CD8-positive, alpha-beta T cell (primary cell): ENCODE measurements at places on chromosomes 1 and 21.
A peak's percentile ranks its signal among the peaks of the same experiment; 100 is the strongest.

- no peak for DNase-seq
Observed at GRCh38 chr1:22276396-22276748, 133.5 kb upstream of the WNT4 start.

GRCh38 chr1:6373961-6374720 is 19.4 kb downstream of the ACOT7 start:
- DNase-seq, result no peak

GRCh38 chr1:179052776-179053175 is 27.1 kb downstream of the FAM20B start:
- no peak for DNase-seq

DNA sequence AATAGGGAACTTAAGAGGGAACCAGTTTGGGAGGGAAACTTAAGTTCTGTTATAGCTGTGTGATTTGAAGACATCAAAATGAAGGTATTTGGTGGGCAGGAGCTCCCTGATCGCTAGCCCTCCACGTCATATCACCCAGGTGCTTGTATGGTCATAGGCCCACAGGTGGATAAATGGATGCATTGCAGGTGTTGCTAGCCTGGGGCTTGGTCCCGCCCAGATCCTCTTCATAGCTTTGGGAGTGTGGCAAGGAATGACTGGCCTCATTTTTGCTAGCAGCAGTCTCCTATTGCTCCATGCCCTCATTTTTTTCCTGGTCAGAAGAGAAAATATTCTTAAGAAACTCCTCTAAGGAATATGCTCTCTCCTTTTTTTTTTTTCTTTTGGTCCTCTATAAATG is 11.3 kb downstream of the GNPAT start:
- DNase-seq, result no peak

- DNase-seq, result no peak
Observed at GRCh38 chr1:30783256-30783915, 25.8 kb upstream of the LAPTM5 start.

DNA sequence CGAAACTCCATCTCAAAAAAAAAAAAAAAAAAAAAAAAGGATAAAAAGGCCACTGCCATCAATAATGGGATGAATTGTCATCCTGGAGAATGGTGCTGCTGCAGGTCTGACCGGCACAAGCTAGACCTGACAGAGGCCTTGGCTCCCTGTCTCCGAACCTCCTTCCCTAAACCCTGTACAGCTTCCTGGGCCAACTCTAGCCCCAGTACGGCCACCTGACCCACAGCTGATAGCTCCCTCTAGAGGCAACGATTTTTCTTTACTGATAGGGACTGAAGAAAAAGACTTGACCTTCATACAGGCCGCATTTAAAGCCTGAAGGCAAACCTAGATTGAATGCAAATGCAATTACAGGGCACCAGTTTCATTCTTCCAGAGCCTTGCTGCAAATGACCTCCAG is 30.7 kb downstream of the NOL9 start:
- DNase-seq, result peak; percentile 22

DNA sequence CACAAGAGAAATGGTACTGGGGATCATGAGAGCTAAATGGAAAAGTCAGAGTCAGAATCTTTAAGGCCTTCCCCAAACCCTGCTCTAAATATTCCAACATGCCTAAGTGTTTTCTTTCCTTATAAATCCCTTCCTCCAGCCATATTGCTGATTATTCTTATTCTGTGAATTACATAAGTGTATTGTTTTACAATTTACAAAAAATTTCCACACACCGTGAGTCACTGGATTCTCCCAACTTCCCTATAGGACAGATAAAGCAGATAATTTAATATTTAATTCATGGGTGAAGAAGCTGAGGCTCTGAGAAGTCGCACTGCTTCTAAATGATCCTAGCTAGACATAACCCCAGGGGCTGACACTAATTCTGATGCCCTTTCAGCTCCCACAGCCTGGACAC is 243.3 kb upstream of the JUN start:
- DNase-seq, result no peak

DNA sequence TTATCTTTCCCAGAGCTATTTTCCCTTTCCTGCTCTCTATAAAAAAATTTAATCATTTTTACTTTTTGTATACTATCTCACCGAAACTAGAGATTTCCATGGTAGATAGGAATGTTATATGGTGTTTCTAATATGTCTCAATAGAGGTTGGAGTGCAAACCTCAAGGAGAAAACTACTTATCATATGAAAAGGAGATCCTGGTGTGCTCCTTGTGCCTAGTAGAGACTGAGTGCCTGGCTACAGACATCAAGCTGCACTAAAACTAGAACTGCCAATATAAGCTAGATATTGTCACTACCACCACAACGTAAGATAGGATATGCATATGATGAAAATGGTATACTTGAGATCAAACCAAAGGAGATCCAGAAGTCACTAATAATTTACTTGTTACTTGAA is 67.0 kb downstream of the RGS18 start:
- DNase-seq, result no peak

GRCh38 chr1:118148034-118148433 is 37.0 kb downstream of the SPAG17 start:
- no peak for DNase-seq

- no peak for DNase-seq
Observed at GRCh38 chr1:197225611-197226010, 42.4 kb upstream of the CRB1 start.

GRCh38 chr21:14878971-14879370 is 185.8 kb downstream of the NRIP1 start:
- no peak for DNase-seq

- DNase-seq, result no peak
Observed at GRCh38 chr1:30058970-30059369, 664.4 kb downstream of the MATN1 start.

- no peak for DNase-seq
Observed at GRCh38 chr1:76303340-76303717, 228.8 kb downstream of the ST6GALNAC3 start.

- DNase-seq, result no peak
Observed at GRCh38 chr1:30411206-30411605, 312.2 kb downstream of the MATN1 start.

DNA sequence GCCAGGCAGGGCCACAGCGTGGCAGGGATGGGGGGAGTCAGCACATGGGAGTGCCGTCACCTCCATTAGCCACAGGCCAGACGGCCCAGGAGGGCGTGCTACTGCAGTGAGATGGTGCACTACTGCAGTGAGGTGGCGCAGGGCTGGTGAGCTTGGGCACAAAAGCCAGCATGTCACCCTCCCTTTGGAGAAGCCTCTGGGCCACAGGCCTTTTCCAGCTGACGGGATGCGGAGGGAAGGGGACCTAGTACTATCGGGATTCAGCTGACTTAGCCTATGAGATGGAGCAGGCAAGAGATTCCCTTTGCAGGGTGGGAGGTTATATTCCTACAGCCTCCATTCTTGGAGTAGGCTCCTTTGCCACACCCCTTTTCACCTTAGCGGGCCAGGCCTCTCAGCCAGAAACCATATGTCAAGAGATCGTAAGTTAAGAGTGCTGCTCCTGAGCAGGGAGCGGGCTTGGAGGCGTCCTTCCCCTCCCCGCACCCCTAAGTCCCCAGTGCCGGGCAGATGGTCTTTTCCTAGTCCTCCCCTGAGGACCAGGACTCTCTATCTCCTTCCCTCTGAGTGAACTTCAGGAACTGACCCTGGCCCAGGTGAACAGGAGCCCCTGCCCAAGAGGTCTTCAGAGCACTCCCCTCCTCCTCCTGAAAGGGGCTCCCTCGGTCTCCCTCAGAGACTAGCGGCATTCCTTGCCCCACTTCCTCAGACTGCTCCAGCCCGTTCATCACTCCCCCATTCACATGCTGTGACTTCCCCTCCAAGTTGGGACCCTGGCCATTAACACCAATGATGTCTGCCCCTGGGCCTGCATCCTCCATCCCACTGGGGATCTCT is 8.2 kb downstream of the NES start:
- DNase-seq, result no peak

GRCh38 chr1:218466341-218467010 is 121.3 kb downstream of the TGFB2 start:
- no peak for DNase-seq

- DNase-seq, result no peak
Observed at GRCh38 chr21:37827913-37828312, 88.3 kb downstream of the KCNJ6 start.

DNA sequence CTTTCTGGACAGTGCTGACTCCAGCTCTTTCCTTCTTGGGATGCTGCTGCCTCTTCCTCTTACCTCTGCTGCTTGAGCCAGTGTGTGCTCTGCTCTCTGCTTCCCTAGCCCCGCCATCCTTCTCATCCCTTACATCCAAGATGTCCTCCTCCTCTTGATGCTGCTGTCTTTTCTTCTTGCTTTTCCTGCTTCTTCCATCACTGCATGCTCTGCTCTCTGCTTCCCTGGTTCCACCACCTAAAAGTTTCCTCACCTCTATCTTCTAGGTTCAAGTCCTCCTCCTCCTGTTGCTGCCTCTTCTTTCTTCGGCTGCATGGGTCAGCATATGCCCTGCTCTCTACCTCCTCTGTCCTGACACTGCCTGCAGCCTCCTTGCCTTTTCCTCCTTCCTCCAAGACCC is 3.4 kb downstream of the NAXE start:
- no peak for DNase-seq

- DNase-seq, result no peak
Observed at GRCh38 chr1:174075245-174075692, 53.1 kb upstream of the RC3H1 start.

GRCh38 chr1:243596431-243597062 is 253.5 kb downstream of the AKT3 start:
- DNase-seq, result no peak
